ENCODE measurements at places on chromosomes 1 and 21.

- no peak for DNase-seq
These were observed 68.0 kb downstream of the LMX1A start for GRCh38 chr1:165288350-165289120.

DNA sequence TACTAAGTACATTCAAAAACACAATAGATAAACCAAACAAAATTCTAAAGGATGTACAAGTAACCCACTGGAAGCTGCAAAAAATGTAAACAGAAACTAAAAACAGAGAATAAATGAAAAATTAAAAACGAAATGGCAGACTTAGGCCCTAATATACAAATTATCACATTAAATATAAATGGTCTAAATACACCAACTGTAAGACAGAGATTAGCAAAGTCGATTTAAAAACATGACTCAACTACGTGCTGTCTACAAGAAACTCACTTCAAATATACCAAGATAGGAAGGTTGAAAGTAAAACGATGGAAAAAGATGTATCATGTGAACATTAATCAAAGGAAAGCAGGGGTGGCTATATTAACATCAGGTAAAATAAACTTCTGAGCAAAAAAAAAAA lies 23.1 kb downstream of the SLC19A1 start:
- DNase-seq = no peak

DNA sequence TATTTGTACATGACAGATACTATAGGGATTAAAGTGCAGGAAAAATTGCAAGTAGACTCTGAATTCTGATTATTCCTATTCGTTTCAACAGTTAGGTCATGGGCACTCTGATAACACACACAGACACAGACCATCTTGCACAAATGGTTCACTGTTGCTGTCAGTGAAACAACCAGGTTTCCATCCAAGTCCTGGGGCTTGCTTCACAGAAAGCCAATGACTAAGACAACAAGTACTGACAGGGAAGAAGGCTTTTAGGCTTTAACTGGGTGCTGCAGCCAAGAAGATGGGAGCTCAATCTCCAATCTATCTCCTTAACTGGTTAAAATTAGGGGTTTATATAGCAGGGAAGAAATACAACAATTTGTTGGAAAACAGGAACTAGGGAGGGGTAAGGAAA lies 57.6 kb downstream of the RIMS3 start:
- no peak for DNase-seq

DNA sequence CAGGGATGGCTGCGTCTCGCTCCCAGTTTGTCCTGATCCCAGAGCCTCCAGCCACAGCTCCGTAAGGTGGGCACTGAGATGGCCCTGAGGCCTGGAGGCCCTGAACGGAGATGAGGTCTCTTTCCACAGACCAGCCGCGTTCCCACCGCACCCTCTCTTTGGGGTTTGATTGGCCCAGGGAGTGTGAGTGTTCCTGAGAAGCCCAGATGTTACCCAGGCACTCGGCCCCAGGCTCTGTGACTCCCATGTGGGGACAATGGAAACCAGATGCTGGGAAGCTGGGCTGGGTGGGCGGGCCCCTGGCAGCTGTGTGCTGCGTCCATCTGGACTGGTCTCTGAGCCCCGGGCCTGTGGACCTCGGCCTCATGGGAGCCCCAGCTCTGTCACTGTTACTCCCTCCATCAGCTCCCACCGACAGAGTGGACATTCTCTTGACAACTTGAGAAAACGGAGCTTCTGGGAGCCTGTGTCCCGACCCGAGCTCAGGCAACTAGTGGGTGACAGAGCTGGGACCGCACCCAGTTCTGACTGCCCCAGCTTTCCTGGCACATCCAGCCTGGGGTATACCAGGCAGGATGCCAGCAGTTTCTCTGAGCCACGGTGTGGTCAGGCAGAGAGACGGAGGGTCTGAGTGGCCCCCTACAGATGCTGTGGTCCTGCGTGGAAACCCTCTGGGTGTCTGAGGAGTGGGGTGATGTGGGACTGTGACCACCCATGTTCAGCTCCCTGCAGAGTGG lies 9.8 kb upstream of the COL6A1 start:
- DNase-seq = peak; percentile 81

GRCh38 chr1:167922023-167922422 lies 8.1 kb upstream of the ADCY10 start:
- no peak for DNase-seq

GRCh38 chr1:145977016-145977415 lies 12.5 kb downstream of the POLR3GL start:
- no peak for DNase-seq

GRCh38 chr1:51915951-51916350 lies 37.4 kb upstream of the NRDC start:
- no peak for DNase-seq

DNA sequence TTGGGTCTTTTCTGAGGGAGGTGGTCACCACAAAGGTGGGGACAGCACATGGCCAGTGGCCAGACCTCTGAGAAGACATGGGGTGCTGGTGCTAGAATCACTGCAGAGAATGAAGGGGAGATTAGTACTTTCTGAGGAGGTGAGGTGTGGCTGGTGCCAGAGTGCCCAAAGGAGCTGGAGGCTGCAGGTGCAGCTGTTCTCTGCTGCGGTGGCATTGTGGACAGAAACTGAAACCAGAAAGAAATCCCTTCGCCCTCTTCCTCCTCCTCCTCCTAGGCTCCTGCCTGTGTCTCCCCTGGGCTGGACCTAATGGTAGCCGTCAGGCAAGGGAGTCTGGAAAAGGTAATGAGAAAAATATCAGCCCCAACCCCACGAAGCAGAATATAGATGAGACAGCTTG lies 261.7 kb downstream of the TM2D1 start:
- DNase-seq = no peak

DNA sequence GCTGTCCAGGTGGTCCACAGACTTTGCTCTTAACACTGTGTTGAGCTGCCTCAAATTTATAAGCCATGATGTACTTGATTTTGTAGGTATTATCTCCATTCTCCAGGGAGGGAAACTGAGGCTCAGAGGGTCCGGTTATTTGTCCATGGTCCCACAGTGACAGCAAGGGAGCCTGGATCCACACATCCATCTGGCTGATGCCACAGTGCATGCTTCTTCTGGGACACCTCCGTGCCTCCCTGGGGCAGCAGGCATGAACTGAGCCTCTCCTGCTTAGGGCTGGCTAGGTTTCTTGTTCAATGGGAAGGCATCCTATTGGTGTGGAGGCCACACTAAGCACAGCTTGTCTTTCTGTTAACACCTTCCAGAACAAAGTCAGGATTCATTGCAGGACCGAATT lies 317.3 kb downstream of the AJAP1 start:
- DNase-seq = no peak

GRCh38 chr1:5551274-5551975 lies 440.8 kb downstream of the NPHP4 start:
- no peak for DNase-seq

- DNase-seq = peak; percentile 79
These were observed at the start of gene VWA1 for GRCh38 chr1:1435106-1435903. Gene VWA1 (plus strand): TSS chr1:1435690. CDS start chr1:1435749, 59 bp downstream.

GRCh38 chr1:111448482-111448917 lies 556 bp downstream of the WDR77 start:
- no peak for DNase-seq

GRCh38 chr1:226003502-226004170 lies 4.5 kb upstream of the SDE2 start:
- no peak for DNase-seq

- no peak for DNase-seq
These were observed 49.4 kb downstream of the ILDR2 start for GRCh38 chr1:166925810-166926478.

- DNase-seq = no peak
These were observed at the start of gene LCE3C for GRCh38 chr1:152599934-152600333. Gene LCE3C (plus strand): TSS chr1:152600234. CDS start chr1:152600732, 498 bp downstream.

DNA sequence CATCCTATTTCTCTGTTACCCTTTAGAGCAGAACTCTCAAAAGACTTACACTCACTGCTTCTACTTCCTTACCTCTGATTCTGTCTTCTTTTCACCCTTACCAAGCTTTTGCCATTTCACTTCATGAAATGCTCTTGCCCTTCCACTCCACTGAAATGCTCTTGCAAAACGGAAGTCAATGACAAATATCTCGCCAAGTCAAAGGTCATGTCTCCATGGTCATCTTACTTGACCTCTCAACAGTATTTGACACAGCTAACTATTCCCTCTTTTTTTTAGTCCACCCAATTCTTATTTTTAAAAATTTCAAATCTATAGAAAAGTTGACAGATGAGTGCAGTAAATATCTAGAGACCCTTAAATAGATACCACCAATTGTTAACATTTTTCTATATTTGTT lies 107.7 kb downstream of the OLFML2B start:
- DNase-seq = no peak

GRCh38 chr1:42318601-42319000 lies 16.4 kb downstream of the FOXJ3 start:
- no peak for DNase-seq

DNA sequence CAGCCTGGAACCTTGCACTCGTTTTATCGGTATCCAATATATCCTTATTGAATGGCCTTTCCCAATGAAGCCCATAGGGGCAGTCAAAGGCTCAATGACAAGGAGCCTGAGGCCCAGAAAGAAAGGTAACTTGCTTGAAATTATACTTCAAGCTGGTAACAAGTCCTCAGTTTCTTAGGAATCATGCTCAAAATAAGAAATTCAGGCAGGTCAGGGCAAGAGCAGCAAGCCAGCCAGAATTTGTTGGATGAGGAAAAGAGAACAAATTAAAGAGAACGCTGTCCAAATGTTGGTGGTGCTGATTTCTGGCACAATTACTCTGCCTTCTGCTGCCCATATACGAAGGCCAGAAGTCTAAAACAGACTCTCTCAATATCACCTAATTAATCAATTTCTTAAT lies 77.6 kb downstream of the DDX20 start:
- no peak for DNase-seq

GRCh38 chr1:67559222-67559700 lies 125.7 kb upstream of the GADD45A start:
- peak; percentile 50 for DNase-seq

GRCh38 chr21:42188663-42189062 lies 30.3 kb upstream of the ABCG1 start:
- no peak for DNase-seq

DNA sequence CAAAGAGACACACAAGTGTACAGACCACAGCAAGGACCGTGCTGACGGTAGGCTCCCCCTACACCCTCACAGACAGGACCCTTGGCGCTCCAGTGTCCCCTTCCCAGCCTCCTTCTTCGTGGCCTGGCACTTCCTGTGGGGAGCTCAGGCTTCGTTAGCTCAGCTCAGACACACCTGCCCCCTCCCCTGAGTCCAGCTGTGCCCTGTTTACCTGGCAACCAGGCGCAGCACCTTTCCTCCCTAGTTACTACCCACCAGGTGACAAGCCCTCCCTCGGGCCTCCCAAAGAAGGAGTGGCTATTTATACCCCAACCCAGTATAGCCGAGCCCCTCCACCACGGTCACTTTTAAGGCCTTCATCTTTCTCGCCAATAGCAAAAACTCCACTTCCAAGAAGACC lies 4.7 kb downstream of the CELF3 start:
- DNase-seq = no peak

DNA sequence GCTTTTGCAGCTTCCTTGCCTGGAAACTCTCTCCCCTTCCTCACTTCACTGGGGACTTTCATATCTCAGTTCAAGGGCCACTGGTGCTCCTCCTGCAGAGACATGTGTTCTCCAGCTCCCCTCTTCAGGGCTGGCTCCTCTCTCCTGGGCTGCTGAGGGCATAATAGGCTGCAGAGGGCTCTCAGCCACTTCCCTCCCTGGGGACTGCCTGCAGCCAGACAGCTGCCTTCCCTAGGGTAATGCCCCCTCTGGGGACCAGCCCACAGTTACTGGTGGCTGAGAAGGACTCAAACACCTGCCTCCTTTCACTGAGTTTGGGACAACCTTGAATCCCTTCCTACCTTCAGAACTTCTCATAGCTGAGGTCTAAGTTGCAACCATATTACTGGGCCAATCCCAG lies 104.8 kb upstream of the POU3F1 start:
- DNase-seq = no peak

DNA sequence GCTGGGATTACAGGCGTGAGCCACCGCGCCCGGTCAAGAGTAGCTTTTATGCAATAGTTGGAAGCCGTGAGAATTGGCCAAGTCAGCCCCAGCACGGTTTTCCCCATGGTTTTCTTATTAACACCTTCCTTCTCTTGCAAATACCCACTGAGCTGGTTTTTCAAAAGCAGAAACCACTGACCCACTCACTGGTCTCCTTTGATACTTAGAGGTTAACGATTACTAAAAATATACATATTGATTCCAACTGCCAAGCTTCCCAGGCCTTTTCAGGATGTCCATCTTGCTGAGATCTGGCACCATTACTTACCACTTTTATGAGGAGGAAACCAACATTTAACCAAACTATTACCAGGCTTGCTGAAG lies 25.9 kb upstream of the TARDBP start:
- no peak for DNase-seq

DNA sequence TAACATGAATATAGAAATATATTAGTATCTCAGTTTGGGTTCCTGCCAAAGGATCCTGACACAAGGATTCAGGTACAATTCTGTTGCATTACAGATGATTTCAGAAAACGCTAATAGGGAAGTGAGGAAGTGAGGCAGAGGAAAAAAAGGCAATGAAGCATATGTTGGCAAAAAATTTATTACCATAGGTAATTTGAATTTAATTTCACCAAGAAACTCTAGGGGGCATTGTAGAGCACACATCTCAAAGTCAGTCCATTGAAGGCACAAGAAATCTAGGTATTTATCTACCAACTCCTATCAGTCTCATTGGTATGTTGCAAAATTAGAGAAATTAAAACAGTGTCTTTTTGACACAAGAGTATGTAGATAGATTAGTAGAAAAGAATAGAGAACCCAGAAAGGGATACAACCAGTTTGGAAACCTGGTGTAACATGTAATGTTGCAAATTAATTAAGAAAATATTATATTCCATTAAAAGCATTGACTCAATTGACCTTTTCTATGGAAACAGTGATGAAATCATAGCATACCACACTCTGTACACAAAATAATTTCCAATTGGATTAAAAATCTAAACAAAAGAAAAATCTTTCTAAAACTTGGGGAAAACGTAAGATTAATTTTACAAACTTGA lies 104.9 kb upstream of the SNX7 start:
- DNase-seq = no peak

GRCh38 chr21:10640446-10640845 lies 119.1 kb downstream of the TPTE start:
- no peak for DNase-seq

DNA sequence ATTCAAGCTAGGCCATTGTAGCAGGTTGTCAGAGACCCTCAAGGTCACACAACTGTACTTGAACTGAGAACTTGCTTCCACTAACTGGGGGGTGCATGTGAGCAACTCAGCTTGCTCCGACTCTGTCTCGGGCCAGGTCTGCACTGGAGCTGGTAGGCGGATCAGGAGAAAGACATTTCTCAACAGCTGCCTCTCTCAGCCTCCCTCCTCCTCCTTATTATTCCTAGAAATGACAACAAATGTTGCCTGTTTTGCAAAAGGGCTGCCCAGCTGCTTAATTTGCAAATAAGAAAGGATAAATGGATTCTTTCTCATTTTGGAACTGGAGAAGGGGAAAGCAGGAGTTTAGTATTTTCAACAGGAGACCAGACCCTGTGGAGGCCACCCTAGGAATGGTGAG lies 140.5 kb downstream of the RHOU start:
- no peak for DNase-seq
